NCI-H748 treated with DMSO at 0.1 percent for 48 hours (cell line): ENCODE measurements at places on chromosomes 7 and 10.

GRCh38 chr10:103192089-103192450, 1.0 kb downstream of the NT5C2 start:
- DNase-seq = no peak

DNA sequence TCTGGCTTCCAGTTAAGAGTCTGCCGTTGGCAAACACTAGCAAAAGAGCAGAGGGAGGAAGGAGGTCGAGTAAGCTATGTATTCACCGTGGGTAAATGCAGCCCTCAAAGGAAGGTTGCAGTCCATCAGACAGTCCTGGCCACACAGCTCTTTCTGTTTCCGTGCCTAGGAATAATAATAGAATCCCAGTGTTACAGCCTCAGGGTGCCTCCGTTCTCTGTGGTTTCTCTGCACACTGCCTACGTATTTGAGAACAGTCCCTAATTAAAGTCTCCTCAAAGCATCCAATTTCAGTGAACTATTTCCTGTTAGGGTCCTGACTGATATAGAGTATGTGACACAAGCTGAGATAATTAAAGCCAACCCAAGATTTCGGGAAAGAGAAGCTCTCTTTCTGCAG, 176.7 kb downstream of the GPAM start:
- DNase-seq = no peak

GRCh38 chr10:109992485-109992884, 15.3 kb upstream of the ADD3 start:
- no peak for DNase-seq

DNA sequence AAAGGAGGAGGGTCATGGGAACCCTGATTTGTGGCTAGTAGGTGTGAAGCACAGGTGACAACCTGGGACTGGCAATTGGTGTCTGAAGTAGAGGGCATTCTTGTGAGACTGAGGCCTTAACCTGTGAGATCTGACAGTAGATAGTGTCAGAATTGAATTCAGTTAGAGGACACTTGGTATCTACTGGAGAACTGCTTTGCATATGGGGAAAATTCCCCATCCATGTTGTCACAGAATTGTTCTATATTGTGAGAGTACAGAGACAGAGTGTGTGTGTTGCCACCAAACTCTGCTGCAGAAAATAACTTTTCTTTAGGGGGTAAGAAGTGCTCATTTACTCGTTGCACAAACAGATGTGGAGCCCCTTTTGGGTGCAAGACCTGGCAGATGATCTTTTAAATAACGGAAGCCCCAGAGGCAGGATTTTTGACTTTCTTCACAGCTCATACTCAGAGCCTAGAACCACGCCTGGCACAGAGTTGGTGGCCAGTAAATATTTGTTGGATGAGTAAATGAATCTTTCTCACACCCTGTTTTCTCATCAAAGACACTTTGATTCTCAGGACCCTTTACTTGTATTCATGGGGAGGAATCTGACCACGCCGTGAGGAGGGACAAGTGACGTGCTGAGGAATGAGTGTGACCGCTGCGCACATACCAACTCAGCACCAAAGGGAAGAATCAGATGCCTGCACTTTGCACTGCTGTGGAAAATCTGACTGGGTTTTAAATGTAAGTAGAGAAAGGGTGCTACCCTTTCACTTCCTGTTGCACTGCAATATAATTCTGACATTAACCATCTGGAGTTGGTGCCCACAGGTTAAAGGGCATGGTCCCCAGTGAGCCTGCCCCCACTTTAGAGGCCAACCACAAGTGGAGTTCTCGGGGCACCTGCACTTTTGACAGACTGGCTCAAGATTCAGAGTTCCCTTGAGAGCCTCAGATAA, 39.2 kb upstream of the SDHAF3 start:
- no peak for DNase-seq

DNA sequence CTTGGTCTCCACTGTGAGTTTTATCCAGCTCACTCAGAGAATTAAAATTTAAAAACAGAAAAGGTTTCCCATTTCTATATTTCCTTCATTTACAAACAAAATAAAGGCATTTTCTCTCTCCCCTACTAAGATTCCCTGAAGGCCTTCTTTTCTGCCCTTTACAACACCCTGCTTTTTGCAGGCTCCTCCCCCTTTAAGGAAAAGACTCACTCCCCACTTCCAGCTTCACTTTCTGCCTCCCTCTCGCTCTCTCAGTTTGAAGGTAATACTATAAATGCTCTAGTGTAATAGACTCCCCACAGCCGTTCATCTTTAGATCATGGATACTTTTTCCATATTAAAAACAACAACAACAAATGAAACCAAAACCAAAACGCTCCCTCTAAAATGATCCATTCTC, 53.3 kb downstream of the CDHR3 start:
- no peak for DNase-seq

DNA sequence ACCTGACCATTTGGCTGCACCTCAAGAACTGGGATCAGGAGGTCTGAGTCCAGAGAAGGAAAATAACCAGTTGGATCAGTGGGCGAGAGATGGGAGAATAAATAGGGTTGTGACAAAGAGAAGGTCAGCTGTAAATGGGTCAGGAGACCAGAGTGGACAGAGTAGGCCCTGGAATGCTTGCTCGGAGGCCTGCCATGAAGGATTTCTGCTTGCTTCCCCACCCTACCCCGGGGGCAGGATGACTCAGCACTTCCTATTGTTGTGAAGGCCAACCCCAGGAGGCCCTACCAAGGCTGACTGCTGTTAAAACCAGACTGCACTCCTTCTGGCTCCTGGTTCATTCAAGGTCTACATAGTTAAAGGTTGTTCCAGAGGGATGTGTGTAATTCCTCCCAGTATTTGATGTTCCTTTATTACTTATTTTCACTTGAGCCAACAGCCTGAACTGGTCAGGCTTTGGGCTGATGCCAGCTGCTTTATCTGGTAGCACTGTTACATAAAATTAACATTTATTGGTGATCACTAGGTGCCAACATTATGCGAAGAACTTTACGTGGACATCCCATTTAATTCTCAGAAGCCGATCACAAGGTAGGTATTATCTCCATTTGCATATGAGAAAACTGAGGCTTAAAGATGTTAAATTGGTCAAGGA, 27.3 kb upstream of the IFRD1 start:
- peak; percentile 42 for DNase-seq

DNA sequence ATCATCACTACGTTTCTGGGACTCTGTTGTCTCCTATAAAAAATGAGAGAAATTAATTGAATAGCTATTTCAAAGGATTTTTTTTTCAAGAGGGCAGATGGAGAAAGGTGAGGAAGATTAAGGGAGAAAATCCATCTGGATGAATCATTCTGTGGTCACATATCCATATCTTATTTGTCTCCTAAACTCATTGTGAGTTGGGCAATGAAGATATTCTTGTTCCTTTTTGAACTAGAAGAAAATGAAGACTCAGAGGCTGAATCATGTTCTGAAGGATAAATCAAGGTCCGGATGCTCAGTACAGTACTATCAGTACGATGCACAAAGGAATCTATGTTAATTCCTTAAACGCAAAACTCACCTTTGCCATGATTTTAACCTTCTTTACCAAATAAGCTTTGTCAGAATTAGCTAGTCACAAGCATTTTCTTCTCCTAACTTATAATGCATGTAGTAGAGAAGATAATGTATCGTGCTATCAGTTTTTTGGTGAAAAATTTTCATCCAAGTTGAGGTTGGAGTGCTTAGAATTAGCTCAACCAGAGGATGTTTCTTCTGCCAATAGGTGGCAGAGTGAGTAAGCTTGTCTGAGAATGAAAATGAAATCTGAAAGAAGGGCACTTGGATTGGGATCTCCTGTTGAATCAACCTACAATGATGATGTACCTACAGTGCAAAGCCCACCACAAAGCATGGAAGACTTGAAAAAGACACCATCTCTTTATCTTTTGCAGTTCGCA, 446.9 kb downstream of the KIF20B start:
- DNase-seq = peak; percentile 26

- no peak for DNase-seq
Measured at GRCh38 chr10:22598478-22598877, 115.9 kb downstream of the PIP4K2A start.

DNA sequence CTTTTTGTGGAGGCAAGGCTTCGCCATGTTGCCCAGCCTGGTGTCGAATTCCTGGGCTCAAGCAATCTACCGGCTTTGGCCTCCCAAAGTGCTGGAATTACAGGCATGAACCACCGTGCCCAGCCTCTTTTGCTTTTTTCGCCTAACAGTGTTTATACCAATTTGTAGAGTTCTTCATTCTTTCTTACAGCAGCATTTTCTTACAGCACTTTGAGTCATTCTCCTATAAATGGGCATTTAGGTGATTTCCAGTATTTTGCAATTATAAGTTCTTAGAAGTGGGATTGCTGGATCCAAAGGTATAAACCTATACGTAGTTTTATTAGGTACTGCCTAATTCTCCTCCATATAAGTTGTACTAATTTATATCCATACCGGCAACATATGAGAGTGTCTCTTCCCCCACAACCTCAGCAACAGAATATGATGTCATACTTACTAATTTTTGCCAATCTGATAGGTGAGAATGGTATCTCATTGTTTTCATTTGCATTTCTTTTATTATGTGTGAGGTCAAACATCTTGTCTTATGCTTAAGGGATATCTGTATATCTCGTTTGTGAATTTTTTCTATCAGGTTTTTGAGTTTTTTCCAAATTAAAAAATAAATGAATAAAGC, 39.1 kb downstream of the SUFU start:
- DNase-seq = no peak

DNA sequence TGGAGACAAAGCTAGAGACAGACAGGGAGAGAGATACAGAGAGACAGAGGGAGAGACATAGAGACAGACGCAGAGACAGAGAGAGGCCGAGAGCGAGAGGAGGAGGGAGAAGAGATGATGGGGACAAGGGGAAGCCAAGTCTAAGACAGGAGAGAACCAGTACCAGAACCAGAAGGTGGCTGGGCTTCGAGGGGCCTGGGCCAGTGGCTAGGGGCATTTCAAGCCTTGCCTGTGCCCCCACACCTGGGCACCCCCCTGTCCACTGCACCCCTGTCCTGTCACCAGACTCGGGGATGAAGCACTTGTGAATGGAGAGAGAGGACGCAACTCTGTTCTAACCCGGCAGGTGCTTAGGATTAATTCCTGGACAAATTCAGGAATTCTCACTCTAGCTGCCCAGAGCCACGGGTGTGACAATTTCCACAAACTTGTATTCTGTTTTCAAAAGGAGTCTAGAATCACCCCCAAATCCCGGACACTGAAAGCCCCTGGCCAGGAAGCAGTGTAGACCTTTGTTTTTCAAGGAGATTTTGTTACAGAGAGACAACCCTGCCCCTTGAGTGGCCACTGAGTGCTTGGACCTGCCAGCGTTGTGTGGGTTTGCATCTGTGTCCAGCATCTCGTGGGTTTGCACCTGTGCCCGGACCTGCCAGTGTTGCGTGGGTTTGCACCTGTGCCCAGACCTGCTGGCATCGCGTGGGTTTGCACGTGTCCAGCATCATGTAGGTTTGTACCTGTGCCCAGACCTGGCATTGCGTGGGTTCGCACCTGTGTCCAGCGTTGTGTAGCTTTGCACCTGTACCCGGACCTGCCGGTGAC, 157.3 kb downstream of the WDR37 start:
- DNase-seq = no peak

DNA sequence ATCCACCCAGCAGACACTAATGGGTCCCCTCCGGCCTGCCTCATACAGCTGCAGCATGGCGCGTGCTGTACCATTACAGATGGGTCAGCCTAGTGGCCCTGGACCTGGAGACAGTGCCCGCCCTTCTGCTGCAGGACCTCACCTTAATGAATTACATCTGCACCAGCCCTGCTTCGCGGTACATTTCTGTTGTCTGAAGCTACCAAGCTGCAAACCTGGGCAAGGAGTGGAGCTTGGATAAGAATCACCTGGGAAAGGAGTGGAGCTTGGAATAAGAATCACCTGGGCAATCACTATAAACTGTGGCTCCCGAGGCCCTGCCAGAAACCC, 33.0 kb upstream of the EN2 start:
- no peak for DNase-seq

GRCh38 chr7:39510864-39511354, 55.3 kb upstream of the YAE1 start:
- DNase-seq = no peak

- no peak for DNase-seq
Measured at GRCh38 chr10:56782503-56782902, 421.4 kb upstream of the ZWINT start.

- DNase-seq = no peak
Measured at GRCh38 chr7:135074096-135074495, 73.8 kb upstream of the TMEM140 start.

- DNase-seq = no peak
Measured at GRCh38 chr7:99120501-99120900, 23.4 kb downstream of the SMURF1 start.

DNA sequence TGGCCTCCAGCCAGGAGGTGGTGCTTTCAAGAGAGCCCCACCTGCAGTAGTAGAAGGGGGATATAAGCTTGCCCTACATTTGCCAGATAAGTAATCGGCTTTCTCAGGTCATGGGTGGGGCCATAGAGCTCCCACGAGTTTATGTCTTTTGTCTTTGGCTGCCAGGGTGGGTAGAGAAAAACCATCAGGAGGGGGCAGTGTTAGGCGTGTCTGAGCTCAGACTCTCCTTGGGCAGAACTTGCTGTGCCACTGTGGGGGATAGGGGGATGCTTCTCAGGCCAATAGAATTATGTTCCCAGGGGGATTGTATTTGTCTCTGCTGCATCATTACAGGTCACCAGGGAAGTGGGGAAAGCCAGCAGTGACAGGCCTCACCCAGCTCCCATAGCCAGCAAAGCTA, 12.3 kb upstream of the MRPS33 start:
- no peak for DNase-seq

GRCh38 chr7:128407233-128407589, 2.6 kb downstream of the IMPDH1 start:
- no peak for DNase-seq

- no peak for DNase-seq
Measured at GRCh38 chr10:78451592-78451991, 417.9 kb downstream of the RPS24 start.

DNA sequence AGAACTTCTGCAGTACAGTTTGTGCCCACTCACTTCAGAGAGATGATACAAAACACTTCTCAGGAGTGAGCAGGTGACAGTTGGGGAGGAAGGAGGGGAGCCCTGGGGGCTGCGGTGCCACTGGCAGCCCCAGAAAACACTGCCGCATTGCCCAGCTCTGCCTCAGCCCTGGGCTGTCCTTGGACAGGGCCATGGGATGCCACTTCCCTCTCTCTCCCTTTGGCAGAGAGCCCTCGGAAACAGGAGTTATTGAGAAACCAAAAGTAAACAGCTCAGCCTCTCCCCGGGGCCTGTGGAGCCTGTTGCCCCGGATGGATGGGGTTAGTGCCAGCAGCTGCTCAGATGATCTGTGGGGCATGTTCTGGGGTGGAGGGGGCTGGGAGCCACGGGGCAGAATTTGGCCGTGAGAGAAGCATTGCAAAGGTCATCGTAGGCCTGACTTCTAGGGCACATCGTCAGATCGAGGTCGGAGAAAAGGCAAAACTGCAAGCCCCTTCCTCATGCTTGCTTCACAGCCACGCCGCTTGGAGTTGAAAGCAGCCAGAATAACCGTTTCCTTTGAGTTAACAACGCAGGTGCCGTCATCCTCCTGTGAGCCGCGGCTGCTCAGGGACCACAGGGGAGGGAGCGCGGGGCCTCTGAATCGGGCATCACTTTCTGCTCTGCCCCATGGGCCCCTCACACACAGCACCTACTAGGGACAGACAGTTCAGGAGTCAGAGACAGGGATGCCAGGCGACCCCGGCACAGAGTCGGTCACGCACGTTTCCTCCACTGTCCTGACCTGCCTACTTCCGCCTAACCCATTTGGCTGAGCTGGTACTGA, 256.4 kb downstream of the CAMK1D start:
- DNase-seq = peak; percentile 60
